Kidney (tissue), 22 donors: ENCODE measurements at places on chromosomes 5 and 9. TPM values are rescaled to one million over a fixed set of nuclear protein-coding genes. Genes with fewer than 3 reads are reported as not detected.

Gene DAP
- total RNA-seq: 133 TPM

Gene SLC36A3
- total RNA-seq: not detected

Gene ABCA2
- 72.1 TPM for total RNA-seq

Gene PLCXD3
- total RNA-seq: 11.7 TPM

Gene ZNF354C
- total RNA-seq: 6.9 TPM

Gene SAPCD2
- total RNA-seq: 2.3 TPM

Gene ANXA6
- total RNA-seq: 107 TPM

Gene HAPLN1
- total RNA-seq: 0.19 TPM

Gene INSL6
- total RNA-seq: 0.47 TPM

Gene TSSK1B
- 0.13 TPM for total RNA-seq

Gene FOXD4L3
- total RNA-seq: not detected

Gene ENHO
- 0.22 TPM for total RNA-seq

Gene TAS2R1
- total RNA-seq: not detected

Gene WNT8A
- total RNA-seq: not detected

Gene SCGB3A1
- total RNA-seq: 1.1 TPM

Gene OSTF1
- total RNA-seq: 52.7 TPM

Gene TBCA
- total RNA-seq: 124 TPM

Gene FTMT
- not detected for total RNA-seq

Gene NADK2
- 27.9 TPM for total RNA-seq

Gene MARCOL
- not detected for total RNA-seq

Gene DBN1
- 64.2 TPM for total RNA-seq

Gene SH3RF2
- 4.9 TPM for total RNA-seq

Gene PKD2L2
- not detected for total RNA-seq

Gene ACOT12
- total RNA-seq: not detected

Gene TAF1L
- not detected for total RNA-seq

Gene TRIM52
- total RNA-seq: 18.4 TPM

Gene LCN2
- 198 TPM for total RNA-seq

Gene NUP155
- 21.5 TPM for total RNA-seq

Gene ENTPD2
- 9.3 TPM for total RNA-seq

Gene PCDHGA7
- total RNA-seq: 4.1 TPM

Gene CDH9
- 2.1 TPM for total RNA-seq

Gene SMIM33
- total RNA-seq: 0.13 TPM

Gene CMYA5
- total RNA-seq: 6.1 TPM

Gene COL15A1
- 42.0 TPM for total RNA-seq

Gene WDR38
- 0.31 TPM for total RNA-seq

Gene GDF9
- total RNA-seq: 0.88 TPM

Gene PMPCA
- 45.6 TPM for total RNA-seq

Gene TTLL11
- 10.0 TPM for total RNA-seq

Gene MRRF
- 44.9 TPM for total RNA-seq

Gene ANKRD18A
- total RNA-seq: 11.6 TPM

Gene MAN1B1
- total RNA-seq: 63.2 TPM

Gene PCDHB12
- total RNA-seq: 2.5 TPM

Gene PRRX2
- 1.8 TPM for total RNA-seq

Gene NR2F1
- 49.5 TPM for total RNA-seq

Gene RUSC2
- 27.3 TPM for total RNA-seq

Gene INSL4
- total RNA-seq: not detected

Gene CTSL
- total RNA-seq: 139 TPM
